Activated naive CD8-positive, alpha-beta T cell treated with anti-CD3 and anti-CD28 coated beads for 36 hours (primary cell): ENCODE measurements at places on chromosomes 12 and 14.

GRCh38 chr14:36516719-36517241, 3.3 kb downstream of the NKX2-1 start:
- no peak overlapping the region for H3K27ac ChIP-seq
- H3K4me3 ChIP-seq = no peak overlapping the region
- peaks cover 92% of the 10 kb centered on the region for H3K27me3 ChIP-seq
- peaks cover 14% of the 10 kb centered on the region for H3K4me1 ChIP-seq
- DNase-seq = no peak

- no peak for DNase-seq
- no peak overlapping the region for H3K4me3 ChIP-seq
- peaks cover 20% of the 10 kb centered on the region for H3K27me3 ChIP-seq
- H3K4me1 ChIP-seq = no peaks in the 10 kb centered on the region
- H3K27ac ChIP-seq = no peak overlapping the region
Measured at GRCh38 chr14:104970231-104971068, 7.7 kb downstream of the AHNAK2 start.

DNA sequence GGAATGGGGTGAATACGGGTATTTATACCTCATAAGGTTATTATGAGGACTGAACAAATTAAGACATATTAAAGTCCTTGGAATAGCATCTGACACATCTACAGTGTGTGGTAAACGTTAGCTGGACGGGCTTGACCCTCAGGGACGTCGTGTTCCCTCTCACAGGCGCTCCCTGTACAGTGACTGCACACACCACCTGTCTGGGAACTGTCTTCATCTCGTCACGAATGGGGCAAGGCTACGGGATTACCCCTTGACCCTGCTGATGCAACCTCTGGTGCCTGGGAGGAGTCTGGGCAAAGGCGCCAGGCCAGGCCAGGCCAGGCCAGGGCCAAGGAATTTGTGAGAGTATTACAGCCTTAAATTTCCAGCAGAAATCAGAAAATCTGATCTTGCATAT, 191.1 kb downstream of the CALM1 start:
- H3K36me3 ChIP-seq = no peaks in the 10 kb centered on the region
- H3K4me3 ChIP-seq = no peak overlapping the region
- H3K27me3 ChIP-seq = no peaks in the 10 kb centered on the region
- DNase-seq = no peak

- no peak for DNase-seq
- H3K27me3 ChIP-seq = peaks cover 13% of the 10 kb centered on the region
- H3K4me1 ChIP-seq = peaks cover 27% of the 10 kb centered on the region
- peaks cover 5% of the 10 kb centered on the region for H3K36me3 ChIP-seq
Measured at GRCh38 chr12:89244536-89244935, 107.8 kb downstream of the DUSP6 start.

- no peaks in the 10 kb centered on the region for H3K4me1 ChIP-seq
- H3K4me3 ChIP-seq = no peak overlapping the region
- no peak for DNase-seq
- no peaks in the 10 kb centered on the region for H3K36me3 ChIP-seq
- no peaks in the 10 kb centered on the region for H3K27me3 ChIP-seq
Measured at GRCh38 chr12:84644908-84645307, 267.7 kb downstream of the SLC6A15 start.

DNA sequence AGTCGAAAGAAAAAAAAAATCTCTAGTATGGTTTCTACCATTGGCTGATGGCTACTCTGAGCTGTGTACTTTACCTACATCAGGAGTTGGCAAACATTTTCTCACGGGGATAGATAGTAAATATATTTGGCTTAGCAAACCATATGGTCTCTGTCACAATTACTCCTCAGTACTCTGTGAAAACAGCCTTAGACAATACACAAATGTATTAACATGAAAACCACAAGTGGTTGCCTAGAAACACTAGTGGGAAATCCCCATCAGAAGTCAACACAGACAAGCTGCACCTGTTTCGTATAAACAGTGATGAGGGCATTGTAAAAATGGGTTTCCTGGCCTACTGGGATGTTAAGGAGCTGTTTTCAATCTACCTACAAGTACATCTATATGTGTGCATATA, 84.6 kb upstream of the NAV3 start:
- no peak overlapping the region for H3K27ac ChIP-seq
- H3K4me3 ChIP-seq = no peak overlapping the region
- H3K27me3 ChIP-seq = no peaks in the 10 kb centered on the region
- no peaks in the 10 kb centered on the region for H3K36me3 ChIP-seq
- H3K4me1 ChIP-seq = no peaks in the 10 kb centered on the region

DNA sequence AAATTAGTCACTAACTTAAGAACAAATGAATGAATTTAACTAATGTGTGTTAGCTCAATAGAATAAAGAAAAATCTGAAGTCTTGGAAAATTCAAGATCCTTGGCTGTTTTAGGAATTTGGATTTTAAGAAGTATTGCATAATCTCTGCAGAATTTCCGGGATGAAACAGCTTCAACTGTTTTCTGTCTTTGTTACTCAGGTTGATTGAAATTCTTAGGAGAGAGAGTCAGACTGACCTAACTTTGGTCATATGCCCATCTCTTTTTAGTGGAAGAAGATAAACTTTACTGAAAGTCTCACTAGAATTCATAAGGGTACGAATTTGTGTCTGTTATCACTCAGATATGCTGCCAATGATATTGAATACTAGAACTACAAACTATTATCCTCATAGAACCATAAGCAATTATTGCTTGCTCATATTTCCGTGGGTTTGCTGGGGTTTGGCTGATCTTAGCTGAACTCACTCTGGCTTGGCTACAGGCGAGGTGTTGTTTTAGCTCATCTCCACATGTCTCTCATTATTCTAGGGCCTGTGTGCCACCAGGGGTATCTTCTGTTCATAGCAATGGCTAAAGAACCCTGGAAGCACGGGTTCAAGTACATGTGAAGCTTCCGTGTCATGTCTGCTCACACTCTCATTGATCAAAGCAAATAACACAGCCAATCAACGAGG, 257.4 kb upstream of the NOVA1 start:
- H3K27me3 ChIP-seq = no peaks in the 10 kb centered on the region
- DNase-seq = no peak
- H3K36me3 ChIP-seq = no peaks in the 10 kb centered on the region
- H3K4me1 ChIP-seq = no peaks in the 10 kb centered on the region
- H3K4me3 ChIP-seq = no peak overlapping the region

DNA sequence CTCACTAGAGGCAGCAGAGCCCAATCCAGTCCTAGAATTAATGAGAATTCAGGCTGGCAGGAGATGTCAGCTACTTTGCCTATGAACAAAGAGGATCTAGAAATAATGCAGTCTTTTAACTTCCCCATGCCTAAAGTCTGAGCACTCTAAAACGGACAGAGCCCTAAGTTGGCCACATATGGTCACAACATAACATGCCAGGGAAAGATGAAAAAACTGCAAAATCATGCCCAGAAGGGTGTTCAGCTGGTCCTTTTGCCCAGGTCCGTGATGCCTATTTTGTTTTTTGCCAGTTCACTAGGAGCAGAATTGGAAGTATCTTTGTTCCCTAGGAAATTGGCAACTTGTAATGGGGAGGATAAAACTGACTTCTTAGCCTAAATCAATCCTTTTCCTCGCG, 20.3 kb upstream of the LMNTD1 start:
- DNase-seq = no peak
- no peak overlapping the region for H3K4me3 ChIP-seq
- no peaks in the 10 kb centered on the region for H3K4me1 ChIP-seq
- no peak overlapping the region for H3K27ac ChIP-seq
- no peaks in the 10 kb centered on the region for H3K27me3 ChIP-seq

DNA sequence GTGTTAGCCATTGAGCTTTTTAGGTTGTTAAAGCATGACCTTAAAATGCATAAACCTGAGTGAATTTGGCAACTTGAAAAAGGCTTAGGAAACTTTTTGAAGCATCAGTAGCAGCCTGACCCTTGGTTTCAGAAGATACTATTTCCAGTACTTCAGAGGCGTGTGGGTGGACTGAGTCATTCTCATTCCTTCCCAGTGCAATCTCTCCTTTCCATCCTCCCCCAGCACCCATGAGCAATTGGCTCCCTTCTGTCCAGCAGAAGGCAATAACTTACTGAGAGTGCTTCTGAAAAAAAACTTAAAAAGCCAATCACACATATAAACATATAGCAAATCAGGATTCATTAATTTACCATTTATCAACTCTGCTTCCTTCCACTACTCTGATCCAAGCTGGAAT, 299.3 kb upstream of the STXBP6 start:
- H3K27ac ChIP-seq = no peak overlapping the region
- H3K4me1 ChIP-seq = no peaks in the 10 kb centered on the region
- peak; percentile 4 for DNase-seq
- H3K4me3 ChIP-seq = no peak overlapping the region
- H3K27me3 ChIP-seq = no peaks in the 10 kb centered on the region
- H3K36me3 ChIP-seq = peaks cover 1% of the 10 kb centered on the region

DNA sequence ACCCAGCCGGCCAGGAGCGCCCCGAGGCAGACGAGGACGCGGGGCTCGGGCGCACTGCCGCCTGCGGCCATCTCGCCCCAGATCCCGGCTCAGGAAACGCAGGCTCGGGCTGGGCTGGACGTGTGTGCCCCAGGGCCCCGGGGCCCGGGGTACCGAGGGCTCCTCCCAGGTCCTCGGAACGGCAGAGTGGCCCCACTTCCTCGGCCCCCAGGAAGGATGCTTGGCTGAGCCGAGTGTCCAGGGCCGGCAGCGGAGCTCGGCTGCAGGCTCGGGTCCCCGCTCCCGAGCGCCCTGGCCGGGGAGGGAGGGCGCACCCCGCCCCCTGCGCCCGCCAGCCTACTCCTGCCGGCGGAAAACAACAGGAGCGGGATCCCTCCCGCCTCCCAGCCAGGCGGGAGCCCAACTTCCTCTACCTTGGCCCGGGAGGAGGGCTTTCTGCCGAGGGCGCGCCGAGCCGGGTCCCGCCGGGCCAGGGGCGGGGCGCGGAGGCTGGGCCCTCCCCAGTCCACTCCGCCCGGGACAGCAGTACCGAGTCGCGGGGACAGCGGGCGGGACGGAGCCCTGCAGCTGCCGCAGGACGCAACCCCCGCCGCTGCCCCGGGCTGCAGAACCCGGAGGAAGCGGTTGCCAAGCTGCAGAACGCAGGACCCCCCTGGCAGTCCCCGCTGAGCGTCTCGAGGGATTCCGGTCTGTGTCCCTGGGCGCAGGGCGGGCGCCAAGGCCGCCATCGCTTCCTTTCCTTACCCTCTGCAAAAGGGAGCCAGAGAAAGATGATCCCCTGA, at the start of gene VSIG10:
Gene VSIG10 (minus strand): TSS at position 411 of the 782 bp plus-strand sequence. CDS start 340 bp downstream, at position 71.
- H3K36me3 ChIP-seq = no peaks in the 10 kb centered on the region
- H3K4me3 ChIP-seq = peak within 1 kb of the TSS; percentile 82
- H3K27ac ChIP-seq = no peak within 1 kb of the TSS
- DNase-seq = peak; percentile 26
- H3K4me1 ChIP-seq = peaks cover 6% of the 10 kb centered on the region

- DNase-seq = no peak
- no peak overlapping the region for H3K4me3 ChIP-seq
- H3K27me3 ChIP-seq = no peaks in the 10 kb centered on the region
- H3K27ac ChIP-seq = peak overlapping the region; percentile 32
- H3K36me3 ChIP-seq = peaks cover 8% of the 10 kb centered on the region
Measured at GRCh38 chr12:112196196-112196875, 71.0 kb downstream of the TRAFD1 start.

DNA sequence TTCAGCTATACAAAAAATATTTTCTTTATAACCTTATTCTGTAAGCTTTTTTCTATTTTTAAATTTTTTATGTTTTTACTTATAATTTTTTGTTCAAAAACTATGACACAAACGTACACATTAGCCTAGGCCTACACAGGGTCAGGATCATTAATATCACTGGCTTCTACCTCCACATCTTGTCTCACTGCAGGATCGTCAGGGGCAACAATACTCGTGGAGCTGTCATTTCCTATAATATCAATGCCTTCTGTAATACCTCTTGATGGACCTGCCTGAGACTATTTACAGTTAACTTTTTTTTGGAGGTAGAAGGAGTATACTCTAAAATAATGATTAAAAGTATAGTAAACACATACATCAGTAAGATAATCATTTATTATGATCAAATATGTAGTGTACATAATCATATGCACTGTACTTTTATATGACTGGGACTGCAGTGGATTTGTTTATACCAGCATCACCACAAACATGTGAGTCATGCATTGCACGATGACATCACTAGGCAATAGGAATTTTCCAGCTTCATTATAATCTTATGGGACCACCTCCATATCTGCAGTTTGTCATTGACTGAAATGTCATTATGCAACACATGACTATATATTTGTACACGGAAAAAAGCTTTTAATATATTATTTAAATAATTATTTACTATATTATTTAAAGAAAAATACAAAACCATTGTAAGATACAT, 18.5 kb upstream of the PMCH start:
- no peaks in the 10 kb centered on the region for H3K4me1 ChIP-seq
- DNase-seq = no peak
- H3K36me3 ChIP-seq = no peaks in the 10 kb centered on the region
- no peaks in the 10 kb centered on the region for H3K27me3 ChIP-seq
- no peak overlapping the region for H3K4me3 ChIP-seq
- no peak overlapping the region for H3K27ac ChIP-seq

- H3K4me3 ChIP-seq = no peak overlapping the region
- H3K4me1 ChIP-seq = peaks cover 24% of the 10 kb centered on the region
- H3K36me3 ChIP-seq = peaks cover 3% of the 10 kb centered on the region
- no peak for DNase-seq
- H3K27ac ChIP-seq = no peak overlapping the region
Measured at GRCh38 chr12:12214635-12215131, 52.2 kb downstream of the LRP6 start.

GRCh38 chr12:124866883-124867400, 3.3 kb upstream of the SCARB1 start:
- peaks cover 28% of the 10 kb centered on the region for H3K4me1 ChIP-seq
- H3K36me3 ChIP-seq = peaks cover 12% of the 10 kb centered on the region
- H3K27me3 ChIP-seq = peaks cover 14% of the 10 kb centered on the region
- DNase-seq = no peak

- no peak for DNase-seq
- no peaks in the 10 kb centered on the region for H3K36me3 ChIP-seq
- no peak overlapping the region for H3K4me3 ChIP-seq
- no peaks in the 10 kb centered on the region for H3K27me3 ChIP-seq
Measured at GRCh38 chr12:12880537-12880936, 10.8 kb upstream of the GPRC5A start.

DNA sequence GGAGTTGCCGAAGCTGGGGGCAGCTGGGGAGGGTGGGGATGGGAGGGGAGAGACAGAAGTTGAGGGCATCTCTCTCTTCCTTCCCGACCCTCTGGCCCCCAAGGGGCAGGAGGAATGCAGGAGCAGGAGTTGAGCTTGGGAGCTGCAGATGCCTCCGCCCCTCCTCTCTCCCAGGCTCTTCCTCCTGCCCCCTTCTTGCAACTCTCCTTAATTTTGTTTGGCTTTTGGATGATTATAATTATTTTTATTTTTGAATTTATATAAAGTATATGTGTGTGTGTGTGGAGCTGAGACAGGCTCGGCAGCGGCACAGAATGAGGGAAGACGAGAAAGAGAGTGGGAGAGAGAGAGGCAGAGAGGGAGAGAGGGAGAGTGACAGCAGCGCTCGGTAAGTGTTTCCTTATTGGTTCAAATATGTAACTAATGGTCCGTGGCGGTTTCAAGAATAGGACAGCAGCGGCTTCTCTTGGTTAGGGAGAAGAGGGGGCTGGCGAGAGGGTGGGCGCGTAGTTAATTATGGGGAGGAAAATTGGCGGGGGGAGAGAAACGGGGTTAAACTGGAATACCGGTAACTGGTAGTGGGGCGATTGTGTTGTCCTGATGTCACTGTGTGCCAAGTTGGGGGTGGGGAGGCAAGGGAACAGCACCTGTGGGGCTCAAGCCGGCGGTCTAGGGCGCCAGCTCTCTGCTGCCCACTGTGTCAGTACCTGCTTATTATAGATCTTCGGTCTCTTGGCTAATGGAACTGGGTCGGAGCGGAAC, 8.4 kb downstream of the HOXC8 start:
- H3K27ac ChIP-seq = no peak overlapping the region
- H3K36me3 ChIP-seq = peaks cover 2% of the 10 kb centered on the region
- peaks cover 90% of the 10 kb centered on the region for H3K27me3 ChIP-seq
- peaks cover 23% of the 10 kb centered on the region for H3K4me1 ChIP-seq
